Foreskin fibroblast (primary cell): ENCODE measurements at places on chromosomes 2 and 18.

- DNase-seq = peak; percentile 96
Observed at GRCh38 chr18:25737710-25738311, 352.6 kb downstream of the SS18 start.

DNA sequence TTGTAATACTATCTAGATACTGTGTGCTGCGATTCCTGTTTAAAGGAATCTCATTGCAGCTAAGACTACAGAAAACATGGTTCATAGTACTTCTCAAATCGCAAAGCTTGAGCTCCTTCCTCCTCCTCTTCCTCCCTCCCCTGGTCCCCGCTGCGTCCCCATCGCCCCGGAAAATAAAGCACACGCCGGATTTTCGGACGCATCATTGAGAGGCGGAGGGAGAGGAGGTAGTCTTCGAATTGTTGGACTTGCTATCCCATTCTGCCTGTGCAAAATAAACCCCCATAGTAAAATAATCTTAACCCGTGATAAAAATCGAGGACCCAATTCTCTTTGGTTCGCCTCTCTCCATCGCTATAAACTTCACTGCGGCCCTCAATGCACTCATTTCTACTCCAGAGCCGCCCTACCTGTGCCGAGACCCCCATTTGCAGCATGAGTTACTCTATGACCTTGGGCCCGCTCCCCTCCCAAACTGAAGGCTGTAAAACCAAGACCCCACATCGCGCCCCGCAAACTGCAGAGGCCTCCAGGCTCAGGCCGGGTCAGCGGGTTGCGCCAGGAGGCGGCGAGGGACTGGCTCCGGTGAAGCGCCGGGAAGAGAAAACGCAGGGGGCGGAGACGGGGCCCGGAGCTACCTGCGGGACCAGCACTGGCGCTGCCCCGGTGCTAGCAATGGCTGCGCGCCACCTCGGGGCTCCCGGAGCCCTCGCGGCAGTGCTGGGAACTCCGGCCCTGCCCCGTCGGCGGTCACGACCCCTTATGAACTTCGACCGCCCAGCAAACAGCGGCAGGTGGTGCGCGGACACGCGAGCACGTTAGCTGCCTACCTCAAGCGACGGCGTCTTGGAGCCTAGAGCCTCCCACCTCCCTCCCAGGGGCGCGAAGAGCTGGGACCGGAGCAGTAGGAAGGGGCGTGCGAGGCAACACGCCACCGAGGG is 649 bp downstream of the ESCO1 start:
- peak; percentile 20 for DNase-seq

DNA sequence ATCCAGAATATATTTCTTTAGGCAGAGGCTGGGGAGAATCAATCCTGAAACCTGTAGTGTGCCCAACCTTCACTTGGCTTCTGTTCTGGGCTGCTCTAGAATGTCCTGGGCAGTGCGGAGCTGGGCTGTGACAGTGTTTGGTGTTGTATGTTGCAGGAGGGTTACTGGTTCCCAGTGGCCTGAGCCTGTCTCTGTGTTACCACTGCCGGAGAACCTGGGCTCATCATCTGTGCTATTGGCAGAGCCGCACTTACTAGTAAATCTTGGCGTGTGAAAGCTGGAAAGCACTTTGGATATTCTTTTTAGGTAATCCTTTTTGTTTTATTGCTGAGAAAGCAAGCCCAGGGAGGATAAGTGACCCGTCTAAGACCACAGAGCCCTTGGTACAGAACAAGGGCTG is 412.9 kb downstream of the SLC4A3 start:
- DNase-seq = no peak

DNA sequence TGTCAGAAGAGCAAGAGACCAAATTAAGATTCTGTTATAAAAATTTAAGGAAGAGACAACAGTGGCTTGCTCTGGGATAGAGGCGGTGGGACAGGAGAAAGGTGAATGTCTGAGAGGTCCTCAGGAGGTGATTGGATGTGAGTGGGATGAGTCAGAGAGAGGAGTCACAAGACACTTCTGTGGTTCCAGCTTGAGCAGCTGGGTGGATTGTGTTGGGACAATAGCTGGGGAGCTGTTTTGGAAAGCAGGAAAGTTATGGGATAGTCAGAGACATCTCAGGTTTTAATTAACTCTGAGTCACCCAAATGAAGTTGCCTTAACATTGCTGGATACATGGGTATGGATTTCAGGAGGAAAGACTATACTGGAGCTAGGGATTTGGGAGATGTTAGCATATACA is 218.0 kb upstream of the TRIB2 start:
- DNase-seq = peak; percentile 89

DNA sequence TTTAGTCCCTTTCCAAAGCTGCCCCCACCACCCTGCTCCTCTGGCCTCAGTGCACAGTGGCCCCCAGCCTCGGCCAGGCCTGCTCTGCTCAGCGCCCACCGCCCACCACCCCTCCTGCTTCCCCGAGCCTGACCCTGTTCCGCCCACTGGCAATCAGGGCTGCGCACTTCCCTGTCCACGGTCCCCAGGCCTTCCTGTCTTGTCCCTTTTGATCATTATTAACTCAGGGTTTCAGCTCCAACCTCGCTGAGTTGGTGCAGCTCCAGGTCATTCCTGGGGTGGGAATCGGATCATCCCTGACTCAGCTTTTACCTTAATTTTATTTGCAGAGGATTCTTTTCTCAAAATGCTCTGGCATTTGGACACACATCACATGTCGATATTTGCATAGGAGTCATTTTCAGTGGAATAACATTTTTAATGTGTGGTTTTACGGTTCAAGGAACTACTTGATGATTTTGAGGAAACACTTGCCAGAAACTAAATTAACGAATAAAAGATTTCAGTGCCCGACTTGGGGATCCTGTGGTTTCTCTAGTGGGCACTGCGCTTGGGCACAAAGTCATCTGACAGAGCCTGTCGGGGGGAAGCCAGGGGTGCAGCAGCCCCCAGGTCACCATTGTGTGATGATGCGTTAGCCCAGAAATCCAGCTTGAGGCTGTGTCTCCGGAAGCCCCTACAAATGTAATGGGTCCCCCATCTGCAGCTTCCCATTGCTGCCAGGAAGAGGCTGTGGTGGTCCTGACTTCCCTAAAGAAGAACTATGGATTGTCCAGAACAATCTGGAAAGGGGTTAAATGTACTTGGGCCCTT is 1.0 kb upstream of the ESPNL start:
- DNase-seq = no peak

- DNase-seq = no peak
Observed at GRCh38 chr2:38836791-38837190, 38.9 kb downstream of the DHX57 start.

DNA sequence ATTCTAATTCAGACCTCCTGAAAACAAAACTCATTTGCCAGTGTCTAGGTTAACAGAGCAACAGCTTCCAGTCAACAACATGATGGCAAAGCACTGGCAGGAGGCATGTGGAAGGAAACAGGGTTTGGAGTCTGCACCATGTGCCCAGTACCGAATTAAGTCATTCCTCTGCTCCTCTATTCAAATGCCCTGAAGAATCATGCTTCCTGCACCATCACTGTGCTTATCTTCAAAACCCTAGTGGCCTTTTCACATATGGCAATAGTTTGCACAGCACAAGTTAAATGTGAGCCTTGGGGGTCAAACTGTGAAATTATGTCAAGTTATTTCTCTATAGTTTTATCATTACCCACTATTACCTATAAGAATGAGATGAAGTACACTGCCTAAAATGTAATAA is 75.4 kb upstream of the GRB14 start:
- DNase-seq = no peak

GRCh38 chr2:236887531-236887930 is 198.2 kb upstream of the COPS8 start:
- DNase-seq = no peak

GRCh38 chr2:164554487-164554886 is 66.8 kb downstream of the GRB14 start:
- DNase-seq = no peak

DNA sequence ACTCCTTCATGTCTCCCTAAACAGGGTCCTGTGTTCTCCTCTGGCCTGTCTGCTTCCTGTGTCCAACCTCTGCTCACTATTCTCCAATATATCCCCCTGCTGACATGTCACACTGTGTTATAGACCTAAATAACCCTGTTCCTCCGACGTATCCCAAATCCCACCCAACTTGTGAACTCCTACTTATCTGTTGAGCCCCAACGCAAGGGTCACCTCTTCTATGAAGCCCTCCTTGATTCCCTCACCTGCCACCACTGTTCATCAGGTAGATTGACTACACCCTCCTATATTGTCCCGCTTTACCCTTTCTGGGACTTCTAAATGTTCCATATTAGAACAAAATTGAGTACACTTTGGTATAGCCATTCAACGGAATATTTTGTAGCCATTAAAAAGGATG is 42.1 kb downstream of the PCARE start:
- no peak for DNase-seq

DNA sequence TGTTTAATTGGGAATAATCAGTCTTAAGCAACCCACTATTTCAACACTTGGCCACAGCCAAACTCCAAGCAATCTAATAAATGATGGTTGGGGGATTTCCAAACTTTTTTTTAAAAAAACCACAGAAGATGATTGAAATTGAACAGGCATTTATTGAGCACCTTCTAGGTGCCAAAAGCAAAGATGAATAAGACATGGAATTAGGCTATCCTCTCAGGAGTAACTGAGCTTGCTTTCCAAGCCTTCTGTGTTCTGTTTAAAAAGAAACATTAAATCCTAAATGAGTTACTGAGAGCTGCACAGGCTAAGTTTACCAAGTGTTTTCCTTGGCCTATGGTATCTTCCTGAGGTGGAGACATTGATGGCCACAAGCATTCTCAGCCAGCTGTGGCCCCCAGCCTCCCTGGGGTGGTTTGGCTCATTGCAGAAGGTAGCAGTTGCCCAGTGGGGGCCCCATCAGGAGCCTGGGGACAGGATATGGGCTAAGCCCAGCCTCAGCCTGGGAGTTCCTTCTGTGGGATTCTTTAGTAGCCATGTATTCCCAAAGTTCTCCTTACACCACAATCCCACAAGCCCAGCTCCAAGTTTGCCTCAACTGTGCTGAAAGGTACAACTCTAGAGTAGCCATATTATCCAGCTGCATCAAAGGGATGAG is 174.3 kb downstream of the C1D start:
- no peak for DNase-seq

- no peak for DNase-seq
Observed at GRCh38 chr2:222798528-222798927, 62.3 kb upstream of the ACSL3 start.

DNA sequence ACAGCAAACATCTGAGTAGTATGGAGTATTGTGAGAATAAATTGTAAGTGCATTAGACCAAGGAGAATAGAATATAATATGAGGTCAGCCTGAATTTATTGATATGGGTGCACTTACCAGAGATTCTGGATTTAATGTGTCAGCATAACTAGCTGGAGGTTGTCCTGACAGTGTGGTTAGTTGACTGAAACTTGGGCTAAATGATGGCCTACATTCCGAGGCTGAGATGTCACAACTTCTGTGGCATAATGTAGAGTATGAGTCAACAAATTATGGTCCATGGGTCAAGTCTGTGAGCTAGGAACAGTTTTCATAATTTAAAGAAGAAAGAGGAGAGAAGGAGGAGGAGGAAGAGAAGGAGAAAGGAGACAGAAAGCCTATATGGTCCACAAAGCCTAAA is 127.6 kb downstream of the QPCT start:
- peak; percentile 89 for DNase-seq

- DNase-seq = no peak
Observed at GRCh38 chr2:64502860-64503259, 21.3 kb upstream of the AFTPH start.
